Right atrium auricular region (tissue), 2 donors: ENCODE measurements at places on chromosomes 1 and 21. TPM values are rescaled to one million over a fixed set of nuclear protein-coding genes. Genes with fewer than 3 reads are reported as not detected.

Gene AMY2B
- 25.1 TPM for total RNA-seq

Gene PLEKHN1
- total RNA-seq: 0.59 TPM

Gene SIK1
- total RNA-seq: 33.5 TPM

Gene ADAMTS1
- total RNA-seq: 89.7 TPM

Gene ZMYM1
- total RNA-seq: 3.6 TPM

DNA sequence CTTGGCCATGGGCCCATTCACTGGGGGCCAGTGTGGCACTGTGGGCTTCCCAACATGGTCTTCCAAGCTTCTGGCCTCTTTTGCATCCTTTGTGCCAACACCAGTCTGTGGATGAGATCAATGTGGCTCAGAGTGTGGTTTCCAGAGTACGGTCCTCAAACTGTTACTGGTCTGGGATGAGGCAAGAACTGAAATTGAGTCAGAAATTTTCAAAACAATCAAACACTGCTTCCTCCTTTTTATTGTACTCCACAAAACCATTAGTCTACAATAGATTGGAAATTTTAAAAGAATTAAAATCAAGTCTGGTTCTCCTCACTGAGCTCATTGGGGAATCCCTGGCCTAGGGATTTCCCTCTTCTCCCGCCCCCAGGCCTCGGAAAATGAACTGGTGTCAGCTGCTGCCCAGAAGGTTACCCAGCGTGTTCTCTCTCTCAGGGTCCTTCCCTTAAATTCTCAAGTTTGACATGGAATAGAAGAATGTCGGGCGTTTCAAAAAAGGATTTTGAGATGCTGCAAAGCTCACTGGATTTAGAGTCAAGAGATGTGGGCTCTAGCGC is 222.0 kb downstream of the SDCCAG8 start:
- no peak for DNase-seq

DNA sequence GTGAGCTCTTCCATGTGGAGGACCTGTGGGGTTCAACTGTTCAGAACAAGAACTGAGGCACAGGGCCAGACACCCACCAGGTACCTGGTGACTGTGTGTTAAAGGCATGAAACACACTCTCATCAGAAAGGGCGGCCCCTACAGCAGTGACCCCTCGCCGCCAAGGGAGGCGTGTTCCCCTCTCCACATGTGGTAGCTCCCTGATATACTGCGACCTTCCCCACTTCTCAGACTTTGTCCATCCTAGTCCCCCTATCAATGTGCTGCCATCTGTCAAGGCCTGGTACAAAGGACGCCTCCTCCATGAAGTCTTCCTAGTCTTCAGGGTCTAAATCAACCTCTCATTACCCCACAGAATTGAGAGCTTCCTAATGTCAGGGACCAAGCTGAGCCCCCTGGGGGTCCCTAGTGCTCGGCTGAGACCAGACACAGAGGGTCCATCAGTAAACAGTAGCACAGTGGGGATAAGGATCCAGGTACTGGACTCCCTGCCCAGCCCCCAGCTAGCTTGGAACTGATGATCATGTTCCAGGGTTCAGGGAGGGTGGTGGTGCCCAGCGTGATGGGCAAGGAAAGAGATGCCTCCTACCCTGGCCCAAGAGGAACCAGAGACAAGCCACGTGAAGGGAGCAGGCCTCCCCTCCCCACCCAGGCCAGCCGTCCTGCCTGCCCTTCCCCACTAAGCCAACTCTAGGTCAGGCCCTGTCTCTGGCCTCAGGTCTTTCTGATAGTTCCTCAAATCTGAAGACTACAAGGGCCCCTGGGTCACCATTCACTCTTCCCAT is 10.3 kb downstream of the SDC3 start:
- DNase-seq: no peak

GRCh38 chr21:29288239-29288638 is 10.5 kb upstream of the BACH1 start:
- no peak for DNase-seq

DNA sequence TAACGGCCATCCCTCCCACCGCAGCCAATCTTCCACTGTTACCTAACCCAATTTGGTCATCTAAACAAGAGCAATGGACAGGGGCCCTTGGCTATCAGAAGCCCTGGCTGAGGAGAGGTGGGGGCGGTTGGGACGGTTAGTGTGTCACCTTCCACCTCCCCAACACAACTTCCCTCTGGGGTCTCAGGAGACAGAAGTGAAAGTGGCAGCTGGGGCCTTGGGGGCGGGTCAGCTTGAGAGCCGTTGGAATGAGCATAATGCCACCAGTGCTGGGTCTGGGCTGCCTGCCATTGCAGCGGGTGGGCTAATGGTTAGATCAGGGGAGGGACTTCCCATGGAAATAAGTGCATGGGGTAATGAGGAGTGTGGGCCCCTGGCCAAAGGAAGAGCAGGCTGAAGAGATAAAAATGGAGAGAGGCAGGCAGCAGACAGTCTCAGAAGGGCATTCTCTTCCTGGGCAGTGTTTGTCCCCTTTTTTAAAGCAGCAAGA is 7.9 kb downstream of the MEF2D start:
- DNase-seq: no peak

DNA sequence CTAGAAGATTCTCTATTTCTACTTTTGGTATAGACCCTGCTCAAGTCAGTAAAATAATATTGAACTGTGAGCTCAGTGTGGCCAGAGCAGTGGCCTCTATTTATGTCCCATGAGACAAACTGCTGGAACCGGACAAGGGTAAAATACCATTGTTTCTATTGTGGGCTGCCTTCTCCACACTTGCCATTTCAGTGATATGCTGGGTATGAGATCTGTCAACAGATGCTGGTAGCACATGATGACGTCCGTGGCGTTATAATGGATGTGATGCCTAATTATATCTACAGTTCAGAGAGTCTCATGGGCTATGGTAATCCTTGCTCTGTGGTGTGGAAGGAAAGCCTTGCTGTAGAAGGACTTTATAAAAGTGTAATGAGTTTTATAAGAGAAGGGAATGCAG is 2.4 kb downstream of the ACTN2 start:
- DNase-seq: no peak

GRCh38 chr1:59146056-59146455 is 150.8 kb upstream of the FGGY start:
- DNase-seq: no peak

DNA sequence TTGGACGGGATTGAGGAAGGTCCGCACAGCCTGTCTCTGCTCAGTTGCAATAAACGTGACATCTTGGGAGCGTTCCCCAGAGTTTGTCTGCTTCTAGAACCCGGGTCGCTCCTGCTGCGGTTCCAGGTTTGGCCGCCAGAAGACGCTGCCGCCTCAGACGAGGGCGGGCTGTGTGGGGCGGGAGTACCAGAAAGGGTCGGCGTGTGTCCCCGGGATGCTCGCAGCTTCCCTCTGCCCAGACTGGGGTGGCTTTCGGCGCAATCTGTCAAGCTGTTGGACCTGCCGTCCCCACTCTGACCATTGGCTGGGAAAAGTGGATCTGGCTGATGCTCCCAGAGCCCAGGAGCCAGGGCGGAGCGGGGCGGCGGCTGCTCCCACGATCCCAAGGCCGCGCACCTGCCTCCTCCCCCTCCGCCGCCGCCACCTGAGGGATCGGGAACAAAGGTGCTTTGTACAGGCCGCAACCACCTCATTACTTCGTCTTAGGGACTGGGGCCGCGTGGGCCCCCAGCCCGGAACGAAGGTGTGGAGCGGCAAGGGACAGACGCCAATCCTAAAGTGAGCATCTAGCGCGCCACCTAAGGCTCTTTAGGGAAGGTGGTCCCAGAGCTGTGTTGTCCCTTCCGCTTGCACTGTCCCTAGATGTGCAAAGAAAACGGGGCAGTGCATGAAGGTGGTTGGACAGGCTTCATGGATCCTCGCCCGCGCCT is 683 bp upstream of the EFNA4 start:
- DNase-seq: no peak

- no peak for DNase-seq
Measured at GRCh38 chr1:118023199-118023598, 93.7 kb downstream of the WDR3 start.

GRCh38 chr1:151128800-151129199 is 17.6 kb downstream of the SEMA6C start:
- DNase-seq: no peak

DNA sequence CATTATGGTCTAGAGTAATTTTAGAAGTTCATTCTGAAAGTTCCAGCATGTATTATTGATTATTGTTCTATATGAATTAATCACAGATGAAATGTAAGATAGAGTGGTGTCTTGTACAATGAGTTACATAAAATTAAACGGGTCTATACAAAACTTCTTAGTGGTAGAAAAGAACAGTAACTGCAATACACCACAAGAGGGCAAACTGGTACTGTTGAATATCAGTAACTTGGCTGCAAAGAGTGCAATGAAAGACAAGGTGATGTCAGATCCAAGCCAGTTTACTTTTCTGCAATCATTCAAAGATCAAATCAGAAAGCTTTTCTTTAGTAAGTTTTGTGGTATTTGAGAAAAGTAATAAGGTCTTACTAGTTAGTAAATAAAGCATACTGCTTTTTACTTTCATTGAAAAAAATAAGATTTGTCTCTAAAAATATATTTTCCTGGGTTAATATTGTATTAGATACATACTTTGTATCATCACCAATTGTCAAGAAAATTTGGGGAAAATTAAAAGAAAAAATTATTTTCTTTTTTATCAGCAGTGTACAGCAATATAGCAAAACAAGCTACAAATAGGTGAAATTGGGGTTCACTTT is 66.4 kb upstream of the BTG3 start:
- no peak for DNase-seq

DNA sequence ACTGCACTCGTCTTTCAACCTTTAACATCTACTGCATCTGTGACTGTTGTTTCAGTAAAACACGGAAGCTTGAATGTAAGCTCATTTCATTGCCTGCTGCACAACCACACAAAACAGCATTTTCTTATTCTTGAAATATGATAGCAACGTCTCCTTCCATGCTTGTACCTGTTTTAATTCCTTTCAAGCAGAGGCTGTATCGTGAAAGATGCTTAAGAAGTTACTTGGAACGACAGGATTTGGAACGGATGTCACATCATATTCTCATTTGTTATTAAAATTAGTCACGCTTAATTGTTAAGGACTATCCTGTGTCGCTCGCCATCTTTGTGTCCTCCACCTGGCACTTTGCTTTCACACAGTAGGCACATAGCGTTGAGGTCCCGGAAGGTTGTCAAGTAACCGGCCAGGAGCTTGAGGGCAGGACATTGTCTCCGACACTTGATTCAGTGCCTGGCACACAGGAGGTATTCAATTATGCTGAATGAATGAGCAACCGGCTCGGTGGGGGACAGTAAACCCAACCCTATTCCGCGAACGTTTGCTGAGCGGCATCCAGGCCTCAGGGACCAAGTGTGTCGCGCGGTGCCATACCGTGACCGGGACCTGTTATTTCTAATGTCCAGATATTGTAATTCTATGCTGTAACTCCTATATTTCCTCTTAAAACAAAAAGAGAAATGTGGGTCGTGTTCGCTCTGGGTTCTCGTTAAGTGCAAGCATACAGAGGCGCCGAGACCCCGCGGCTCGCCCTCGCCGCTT is 499 bp upstream of the SH3GLB1 start:
- DNase-seq: no peak

DNA sequence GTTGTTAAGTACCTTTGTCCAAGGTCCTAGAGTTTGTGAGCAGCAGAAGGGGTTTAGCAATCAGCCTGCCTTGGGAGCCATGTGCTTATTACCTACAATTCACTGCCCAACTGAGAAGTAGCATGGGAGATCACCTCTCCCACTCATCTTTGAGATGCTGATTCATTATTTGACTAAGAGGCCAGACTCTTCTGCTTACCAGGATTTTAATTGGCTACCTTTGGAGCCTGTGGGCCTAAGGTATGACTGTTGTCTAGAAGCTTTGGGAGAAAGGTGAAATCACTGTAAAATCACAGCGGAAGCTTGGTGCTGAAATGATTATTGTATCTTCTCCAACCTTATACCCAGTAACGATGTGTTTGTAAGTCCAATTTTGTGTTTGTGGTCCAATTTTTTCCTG is 213.4 kb downstream of the ST6GALNAC3 start:
- no peak for DNase-seq

GRCh38 chr1:115340879-115341278 is 2.8 kb upstream of the NGF start:
- DNase-seq: no peak

- DNase-seq: no peak
Measured at GRCh38 chr1:6491480-6491962, at the start of gene PLEKHG5. PLEKHG5 (minus strand) TSS chr1:6491667; CDS start chr1:6477571, 14,096 bp downstream.

DNA sequence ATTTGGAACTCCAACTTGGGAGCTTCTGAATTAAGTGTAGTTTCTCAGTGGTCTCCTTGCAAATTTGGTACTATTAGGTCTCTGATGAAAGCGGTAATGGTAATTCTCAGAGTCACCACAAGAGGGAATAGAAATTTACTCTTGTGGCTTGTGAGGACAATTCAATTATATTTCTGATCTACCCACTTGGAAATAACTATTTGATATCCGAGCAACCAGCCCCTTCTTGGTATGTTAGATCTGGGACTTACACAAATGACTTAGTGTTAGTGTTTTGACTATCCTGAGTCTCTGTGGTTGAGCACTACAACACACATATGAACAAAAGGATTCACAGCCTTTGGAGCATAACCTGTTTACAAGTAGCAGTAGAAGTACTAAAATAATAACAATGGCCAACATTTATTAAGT is 68.1 kb downstream of the RPS6KA1 start:
- DNase-seq: no peak

- no peak for DNase-seq
Measured at GRCh38 chr1:225847610-225848009, 34.6 kb downstream of the TMEM63A start.
